ENCODE measurements at places on chromosomes 6 and 20.

GRCh38 chr6:167915139-167915538 lies 82.3 kb upstream of the KIF25 start:
- no peak for DNase-seq

- no peak for DNase-seq
Measured at GRCh38 chr6:36596356-36596755, 2.2 kb downstream of the SRSF3 start.

DNA sequence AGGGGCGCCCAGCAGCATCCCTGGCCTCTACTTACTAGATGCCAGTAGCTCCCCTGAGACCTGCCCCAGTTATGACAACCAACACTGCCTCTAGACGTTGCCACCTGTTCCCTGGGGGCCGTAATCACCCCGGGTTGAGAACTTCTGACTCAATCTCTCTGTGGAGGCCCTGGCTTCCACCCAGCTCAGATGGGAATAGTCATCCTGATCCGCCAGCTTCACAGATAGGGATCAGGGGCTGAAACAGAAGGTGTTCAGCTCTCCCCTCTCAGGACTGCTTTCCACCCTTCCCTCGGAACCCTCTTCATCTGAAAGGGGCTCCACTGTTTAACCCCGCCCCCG lies 3.3 kb downstream of the CAPN11 start:
- no peak for DNase-seq

GRCh38 chr20:32497589-32498224 lies 87.4 kb downstream of the NOL4L start:
- no peak for DNase-seq

DNA sequence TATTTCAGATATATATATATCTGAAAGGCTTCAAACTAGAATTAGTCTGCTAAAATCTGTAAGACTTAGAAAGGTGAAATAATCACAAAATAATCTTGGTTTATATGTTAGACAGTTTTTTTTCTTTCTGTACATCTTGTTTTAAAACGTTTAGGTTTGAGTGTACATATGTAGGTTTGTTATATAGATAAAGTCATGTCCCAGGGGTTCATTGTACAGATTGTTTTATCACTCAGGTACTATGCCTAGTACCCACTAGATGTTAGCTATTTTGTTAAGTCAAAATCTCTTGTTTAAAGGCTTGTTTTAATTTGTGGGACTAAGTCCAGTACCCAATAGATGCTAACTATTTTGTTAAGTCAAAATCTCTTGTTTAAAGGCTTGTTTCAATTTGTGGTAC lies 1339.0 kb upstream of the CITED2 start:
- no peak for DNase-seq

DNA sequence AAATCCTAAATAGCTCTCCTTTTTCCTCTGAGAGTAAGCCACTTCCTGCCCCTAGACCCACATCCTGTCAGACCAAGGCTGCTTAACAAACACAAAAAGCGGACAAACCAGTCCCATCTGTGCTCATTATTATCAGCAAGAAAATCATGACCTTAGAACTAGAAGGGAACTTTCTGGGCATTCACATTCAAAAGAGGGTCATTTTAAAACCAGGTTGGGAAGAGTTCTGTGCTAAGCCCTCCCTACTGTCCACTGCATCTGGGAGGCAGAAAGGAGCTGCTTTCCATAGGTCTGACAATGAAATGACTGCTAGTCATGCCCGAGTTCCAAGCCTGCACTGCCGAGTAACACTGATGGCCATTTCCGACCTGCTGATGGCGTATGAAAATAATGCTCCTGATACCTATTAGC lies 15.4 kb downstream of the EZR start:
- DNase-seq: no peak

GRCh38 chr6:24957199-24957598 lies 21.4 kb upstream of the RIPOR2 start:
- no peak for DNase-seq

DNA sequence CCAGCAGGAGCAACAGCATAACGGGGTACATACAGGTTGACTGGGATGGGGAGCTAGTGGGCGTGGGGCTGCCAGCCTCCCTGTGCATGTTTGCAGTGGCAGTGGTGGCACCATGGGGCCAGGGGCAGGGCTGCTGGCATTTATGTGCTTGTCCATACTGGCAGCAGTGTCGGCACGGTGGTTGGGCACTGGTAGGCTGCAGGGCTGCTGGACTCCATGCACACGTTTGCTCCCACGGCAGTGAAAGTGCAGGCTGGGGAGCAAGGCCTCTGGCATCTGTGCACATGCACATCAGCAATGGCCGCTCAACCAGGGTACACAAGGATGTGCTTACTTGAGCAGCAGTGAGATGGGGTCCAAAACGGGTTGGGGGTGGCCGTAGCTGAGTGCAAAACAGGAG lies 159.5 kb upstream of the KHDRBS2 start:
- DNase-seq: no peak

GRCh38 chr6:137975188-137975940 lies 108.3 kb downstream of the TNFAIP3 start:
- no peak for DNase-seq

GRCh38 chr6:39224523-39225182 lies 4.6 kb downstream of the KCNK5 start:
- no peak for DNase-seq

DNA sequence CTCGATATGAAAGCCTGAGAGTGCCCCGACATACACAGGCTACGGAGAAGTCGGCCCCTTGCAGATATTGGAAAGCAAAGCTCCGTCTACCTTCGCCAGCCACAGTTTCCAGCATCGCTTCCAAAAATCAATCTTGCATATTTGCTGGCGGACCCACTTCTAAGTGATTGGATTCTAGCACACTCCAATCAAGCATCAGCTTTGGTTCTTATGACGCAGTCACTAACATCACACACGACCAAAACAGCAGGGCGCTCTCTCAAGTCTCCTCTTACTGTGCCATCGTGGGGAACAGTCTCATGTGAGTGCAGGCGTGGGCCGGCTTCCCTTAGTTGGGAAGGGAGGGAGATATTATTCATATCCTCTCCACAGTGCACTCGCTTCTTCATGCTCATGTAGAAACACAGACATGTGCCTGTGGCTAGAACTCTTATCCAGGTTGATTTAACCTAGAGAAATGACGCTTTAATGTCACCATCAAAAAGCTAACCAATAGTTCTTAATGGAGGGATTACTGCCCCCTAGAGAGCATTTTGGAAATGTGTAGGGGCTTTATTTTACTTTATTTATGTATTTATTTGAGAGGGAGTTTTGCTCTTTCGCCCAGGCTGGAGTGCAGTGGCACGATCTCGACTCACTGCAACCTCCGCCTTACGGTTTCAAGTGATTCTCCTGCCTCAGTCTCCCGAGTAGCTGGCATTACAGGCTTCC lies 229.8 kb downstream of the SOD2 start:
- no peak for DNase-seq

DNA sequence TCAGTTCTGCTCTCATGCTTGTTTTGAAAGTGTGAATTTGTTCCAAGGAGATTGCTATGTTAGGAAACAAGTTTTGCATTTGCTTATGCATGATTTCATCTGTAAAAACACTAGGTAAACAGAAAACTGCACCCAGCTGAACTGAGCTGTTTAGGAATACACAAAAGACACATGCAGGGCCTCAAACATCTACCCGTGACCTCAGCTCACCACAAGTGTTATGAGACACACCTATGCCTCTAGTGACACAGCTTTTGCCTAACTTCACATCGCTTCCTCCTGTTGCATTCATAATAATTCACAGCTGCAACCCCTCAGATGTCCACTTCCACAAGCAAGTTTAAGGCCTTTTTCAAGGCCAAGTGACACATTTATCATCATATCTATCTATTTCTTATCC lies 98.0 kb upstream of the SLC24A3 start:
- DNase-seq: no peak

DNA sequence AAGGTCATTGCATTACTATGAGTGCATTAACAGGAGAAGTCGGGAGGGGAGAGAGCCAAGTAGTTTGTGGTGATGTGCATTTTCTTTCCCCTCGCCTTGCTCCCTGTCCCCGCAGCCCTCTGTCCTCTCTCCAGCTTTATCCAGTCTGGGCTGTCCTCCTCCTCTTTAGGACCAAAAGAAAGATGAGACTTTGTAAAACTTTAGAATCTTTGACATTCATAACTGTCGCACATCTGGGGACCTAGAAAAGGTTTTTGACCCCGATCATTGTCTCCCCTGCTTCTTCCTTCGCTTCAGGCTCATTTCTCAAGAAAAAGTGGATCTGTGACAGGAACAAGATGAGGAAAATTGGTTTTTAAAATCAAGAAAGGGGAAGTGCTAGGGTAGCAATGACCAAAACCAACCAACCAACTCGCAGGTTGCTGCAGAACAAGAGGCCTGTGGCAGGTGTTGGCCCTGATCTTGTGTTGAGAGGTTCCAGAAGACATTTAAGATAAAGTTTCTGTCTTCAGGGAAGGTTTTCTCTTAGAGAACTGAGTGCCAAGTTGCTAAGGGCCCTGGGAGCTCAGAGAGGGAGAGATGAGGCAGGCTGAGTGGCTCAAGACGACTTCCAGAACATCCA lies 17.6 kb downstream of the SYTL3 start:
- DNase-seq: no peak

- peak; percentile 73 for DNase-seq
Measured at GRCh38 chr6:82248273-82248735, 760 bp upstream of the IBTK start.

GRCh38 chr6:118536478-118536877 lies 11.6 kb upstream of the PLN start:
- DNase-seq: no peak

DNA sequence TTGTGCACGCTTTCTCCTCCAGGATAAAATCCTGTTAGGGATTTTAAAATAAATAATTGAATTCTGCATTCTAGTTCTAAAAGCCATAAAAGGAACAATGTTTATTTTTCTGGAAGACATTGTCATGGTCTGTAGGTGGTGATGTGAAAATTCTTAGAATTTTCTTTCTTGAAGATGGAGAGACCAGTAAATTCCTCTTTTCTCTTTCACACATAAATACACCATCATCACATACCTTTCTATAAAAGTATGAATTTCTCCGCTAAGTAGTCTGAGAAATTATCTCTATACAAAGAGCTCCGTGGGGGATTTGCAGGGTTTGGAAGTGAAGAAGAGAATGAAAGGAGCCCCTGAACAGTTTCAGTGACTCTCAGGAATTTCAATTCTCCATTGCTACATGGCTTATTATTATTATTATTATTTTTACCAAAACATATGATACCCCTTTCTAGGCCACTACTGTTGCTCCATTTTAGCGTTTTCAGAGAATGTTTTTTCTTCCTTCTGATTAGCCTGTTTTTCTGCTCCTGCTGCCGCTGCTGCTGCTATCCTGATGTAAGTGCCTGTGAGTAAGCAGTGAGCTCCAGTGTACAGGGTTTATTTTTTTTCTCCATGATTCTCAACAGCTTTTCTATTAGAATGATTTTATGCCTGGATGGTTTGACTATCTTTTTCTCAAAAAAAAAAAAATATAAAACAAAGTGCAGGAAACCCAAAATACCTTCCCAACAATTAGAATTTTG lies 145.8 kb downstream of the SAMD5 start:
- DNase-seq: no peak

- peak; percentile 24 for DNase-seq
Measured at GRCh38 chr20:5788385-5788895, 38.2 kb downstream of the SHLD1 start.

DNA sequence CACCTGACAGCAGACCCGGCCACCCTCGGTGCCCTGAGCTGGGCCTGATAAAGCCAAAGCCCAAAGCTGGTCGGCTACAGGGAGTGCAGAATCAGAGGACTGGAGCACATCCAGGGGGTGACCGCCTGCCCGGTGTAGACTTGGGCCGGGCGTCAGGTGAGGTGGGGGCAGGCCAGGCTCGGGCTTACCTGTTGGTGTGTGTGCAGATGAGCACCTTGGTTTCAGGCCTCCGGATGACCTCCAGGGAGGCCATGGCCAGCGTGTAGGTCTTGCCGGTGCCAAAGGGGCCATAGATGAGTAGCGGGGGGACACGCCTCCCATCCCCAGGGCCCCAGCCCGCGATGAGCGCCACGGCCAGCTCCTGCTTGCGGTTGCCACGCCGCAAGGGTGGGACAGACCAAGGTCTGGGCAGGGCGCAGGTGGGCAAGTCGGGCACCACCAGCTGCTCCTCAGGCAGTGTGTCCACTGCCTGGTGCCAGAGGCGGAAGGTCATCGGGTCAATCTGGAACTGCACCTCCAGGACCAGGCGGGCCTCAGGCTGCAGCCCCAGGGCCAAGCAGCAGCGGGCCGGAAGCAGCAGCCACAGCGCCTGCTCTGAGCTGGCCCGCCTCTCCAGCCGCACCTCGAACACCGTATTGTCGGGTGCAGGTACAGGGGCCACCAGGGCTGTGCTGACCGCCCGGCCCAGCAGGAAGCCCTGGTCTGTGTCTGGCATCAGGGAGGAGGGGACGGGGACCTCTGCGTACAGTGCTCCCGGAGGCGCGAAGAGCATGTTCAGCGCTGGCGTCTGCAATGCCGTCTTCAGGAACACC lies 5.7 kb downstream of the HELZ2 start:
- no peak for DNase-seq

- DNase-seq: no peak
Measured at GRCh38 chr6:162119341-162119740, 608.2 kb downstream of the PRKN start.

GRCh38 chr20:4645109-4645508 lies 76.6 kb upstream of the PRND start:
- no peak for DNase-seq

DNA sequence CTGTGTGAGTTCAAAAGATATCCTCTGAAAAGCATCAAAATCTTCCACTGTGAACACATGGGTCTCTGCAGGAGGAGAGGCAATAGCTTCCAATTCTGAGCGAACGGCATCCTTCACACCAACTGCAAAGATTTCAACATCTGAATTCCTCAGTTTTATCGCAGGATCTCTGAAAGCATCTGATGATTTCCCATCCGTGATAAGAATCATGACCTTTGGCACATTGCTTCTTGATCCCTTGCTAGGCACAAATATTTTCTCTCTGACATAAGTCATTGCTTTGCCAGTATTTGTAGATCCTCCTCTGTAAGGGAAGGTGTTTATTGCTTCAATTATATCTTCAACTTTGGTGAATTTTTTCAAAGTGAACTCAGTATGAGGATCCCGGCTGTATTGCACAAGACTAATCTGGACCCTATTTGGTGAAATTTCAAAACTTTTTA lies 22.7 kb downstream of the COL12A1 start:
- DNase-seq: no peak

GRCh38 chr6:71727632-71728294 lies 158.6 kb upstream of the RIMS1 start:
- no peak for DNase-seq

- no peak for DNase-seq
Measured at GRCh38 chr20:18537651-18538050, 29.6 kb upstream of the SMIM26 start.
